Activated T-cell treated with anti-CD3 and anti-CD28 coated beads for 24 hours (primary cell): ENCODE measurements at places on chromosomes 1 and 21.

DNA sequence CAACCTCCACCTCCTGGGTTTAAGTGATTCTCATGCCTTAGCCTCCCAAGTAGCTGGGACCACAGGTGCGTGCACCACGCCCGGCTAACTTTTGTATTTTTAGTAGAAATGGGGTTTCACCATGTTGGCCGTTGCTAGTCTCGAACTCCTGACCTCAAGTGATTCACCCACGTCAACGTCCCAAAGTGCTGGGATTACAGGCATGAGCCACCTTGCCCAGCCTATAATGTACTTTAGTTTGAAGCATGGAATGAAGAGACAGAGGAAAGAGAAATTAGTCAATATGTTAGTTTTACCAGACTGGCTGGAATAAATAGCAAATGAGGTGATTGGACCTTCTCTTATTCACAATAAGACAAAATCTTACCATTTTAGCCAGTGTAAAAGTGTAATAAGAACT is 89.0 kb downstream of the GTF2B start:
- DNase-seq: no peak

DNA sequence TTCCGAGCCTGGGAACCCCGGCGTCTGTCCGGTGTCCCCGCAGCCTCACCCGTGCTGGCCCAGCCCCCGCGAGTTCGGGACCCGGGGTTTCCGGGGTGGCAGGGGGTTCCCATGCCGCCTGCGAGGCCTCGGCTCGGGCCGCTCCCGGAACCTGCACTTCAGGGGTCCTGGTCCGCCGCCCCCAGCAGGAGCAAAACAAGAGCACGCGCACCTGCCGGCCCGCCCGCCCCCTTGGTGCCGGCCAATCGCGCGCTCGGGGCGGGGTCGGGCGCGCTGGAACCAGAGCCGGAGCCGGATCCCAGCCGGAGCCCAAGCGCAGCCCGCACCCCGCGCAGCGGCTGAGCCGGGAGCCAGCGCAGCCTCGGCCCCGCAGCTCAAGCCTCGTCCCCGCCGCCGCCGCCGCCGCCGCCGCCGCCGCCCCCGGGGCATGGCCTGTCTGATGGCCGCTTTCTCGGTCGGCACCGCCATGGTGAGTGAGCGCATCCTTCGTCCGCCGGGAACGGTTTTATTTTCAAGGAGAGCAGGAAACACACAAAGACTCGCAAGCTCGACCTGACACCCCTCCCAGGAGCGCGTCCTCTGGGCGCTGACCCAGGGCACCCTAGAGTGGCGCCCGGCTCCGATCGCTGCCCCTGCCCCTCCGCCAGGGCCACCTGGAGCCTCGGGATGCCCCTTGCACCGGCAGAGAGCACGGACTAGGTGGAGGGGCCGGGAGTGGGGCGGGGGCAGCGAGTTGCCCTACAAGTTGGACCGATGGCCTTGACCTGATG is at the start of gene ABCG1:
ABCG1 (plus strand) TSS at position 305 of the 770 bp plus-strand sequence; CDS start at position 428, 123 bp downstream.
- no peak for DNase-seq

GRCh38 chr1:62844030-62844429 is 60.1 kb downstream of the ATG4C start:
- no peak for DNase-seq

- DNase-seq: no peak
Measured at GRCh38 chr1:55531644-55532043, 316.5 kb upstream of the USP24 start.

DNA sequence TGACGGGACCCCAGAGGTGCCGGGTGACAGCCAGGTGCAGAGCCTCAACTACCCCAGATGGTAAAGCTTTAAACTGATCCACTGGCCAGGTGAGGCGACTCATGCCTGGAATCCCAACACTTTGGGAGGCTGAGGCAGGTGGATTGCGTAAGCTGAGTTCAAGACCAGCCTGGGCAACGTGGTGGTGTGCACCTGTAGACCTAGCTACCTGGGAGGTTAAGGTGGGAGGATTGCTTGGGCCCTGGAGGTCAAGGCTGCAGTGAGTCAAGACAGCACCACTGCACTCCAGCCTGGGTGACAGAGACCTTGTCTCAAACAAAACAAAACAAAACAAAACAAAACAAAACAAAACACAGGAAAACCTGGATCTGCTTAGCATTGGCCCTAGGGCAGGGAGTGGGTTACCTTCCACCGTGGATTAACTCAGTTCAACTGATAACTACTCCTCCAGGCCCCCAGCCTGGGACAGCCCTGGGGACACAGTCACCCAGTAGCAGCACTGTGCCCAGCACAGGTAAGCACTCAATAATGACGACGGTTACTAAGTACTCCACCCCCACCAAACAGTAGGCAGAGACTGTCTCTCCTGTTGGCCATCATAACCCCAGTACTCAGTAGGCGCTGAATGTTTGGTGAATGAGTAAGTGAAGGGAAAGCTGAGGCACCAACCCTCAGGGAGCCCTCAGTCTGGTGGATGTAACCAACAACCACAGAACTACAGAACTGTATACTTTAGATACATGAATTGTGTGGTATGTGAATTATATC is 21.6 kb downstream of the SLC66A1 start:
- DNase-seq: no peak

GRCh38 chr1:85602571-85602970 is 22.0 kb downstream of the CCN1 start:
- no peak for DNase-seq

- no peak for DNase-seq
Measured at GRCh38 chr1:216600730-216601609, 122.3 kb downstream of the ESRRG start.

DNA sequence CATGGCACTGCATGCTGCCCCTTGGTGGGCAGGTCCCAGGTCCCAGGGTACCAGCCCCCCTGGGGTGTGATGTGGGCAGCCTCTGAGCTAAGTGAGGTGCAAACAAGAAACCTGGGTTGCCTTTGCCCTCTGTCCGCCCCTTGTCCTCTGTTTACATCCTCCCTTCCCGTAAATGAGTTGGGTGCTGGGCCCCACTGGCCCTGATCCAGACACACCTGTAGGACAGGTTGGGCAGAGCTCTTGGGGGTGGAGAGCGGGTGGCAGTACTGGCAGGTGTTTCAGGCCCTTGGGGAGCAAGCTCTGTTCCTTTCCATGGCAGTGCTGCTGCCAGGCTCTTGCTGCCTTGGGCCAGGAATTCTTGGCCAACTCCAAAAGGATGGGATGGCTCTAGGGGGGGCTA is 35.8 kb downstream of the ELF3 start:
- no peak for DNase-seq

- DNase-seq: no peak
Measured at GRCh38 chr1:163048869-163049268, 20.3 kb upstream of the RGS4 start.

GRCh38 chr1:155226188-155226909 is 17.9 kb downstream of the MTX1 start:
- DNase-seq: peak; percentile 69

DNA sequence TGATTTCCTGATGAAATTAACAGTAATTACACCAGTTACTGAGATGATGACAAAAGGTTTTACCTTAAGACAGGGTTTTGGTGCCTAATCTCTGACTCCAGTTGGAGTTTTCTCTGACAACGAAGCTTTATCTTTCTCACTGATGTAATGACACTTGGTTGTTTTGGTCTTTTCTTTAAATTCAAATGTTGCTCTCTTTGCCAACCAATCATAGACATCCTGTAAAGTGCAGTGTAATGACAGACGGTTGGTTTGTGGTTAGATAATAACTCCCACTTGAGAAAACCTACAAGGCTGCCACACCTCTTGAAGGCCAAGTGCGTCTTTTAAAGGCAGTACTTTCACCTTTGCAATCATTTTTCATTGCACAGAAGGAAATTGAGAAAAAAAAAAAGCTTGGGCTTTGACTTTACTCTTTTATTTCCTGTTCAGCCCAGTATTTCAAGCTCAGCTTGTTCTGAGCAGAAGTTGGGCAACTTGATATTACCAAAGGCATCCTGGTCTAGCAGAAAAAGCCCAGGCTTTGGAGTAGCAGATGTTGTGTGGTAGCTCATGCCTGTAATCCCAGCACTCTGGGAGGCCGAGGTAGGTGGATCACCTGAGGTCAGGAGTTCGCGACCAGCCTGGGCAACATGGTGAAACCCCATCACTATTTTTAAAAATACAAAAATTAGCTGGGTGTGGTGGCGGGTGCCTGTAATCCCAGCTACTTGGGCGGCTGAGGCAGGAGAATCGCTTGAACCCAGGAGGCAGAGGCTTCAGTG is 14.9 kb downstream of the PDIK1L start:
- peak; percentile 35 for DNase-seq

- no peak for DNase-seq
Measured at GRCh38 chr1:160742428-160743127, 3.5 kb downstream of the SLAMF7 start.

GRCh38 chr1:88741413-88741812 is 57.3 kb downstream of the PKN2 start:
- DNase-seq: no peak

- no peak for DNase-seq
Measured at GRCh38 chr21:33642896-33643657, 776 bp downstream of the ITSN1 start.

DNA sequence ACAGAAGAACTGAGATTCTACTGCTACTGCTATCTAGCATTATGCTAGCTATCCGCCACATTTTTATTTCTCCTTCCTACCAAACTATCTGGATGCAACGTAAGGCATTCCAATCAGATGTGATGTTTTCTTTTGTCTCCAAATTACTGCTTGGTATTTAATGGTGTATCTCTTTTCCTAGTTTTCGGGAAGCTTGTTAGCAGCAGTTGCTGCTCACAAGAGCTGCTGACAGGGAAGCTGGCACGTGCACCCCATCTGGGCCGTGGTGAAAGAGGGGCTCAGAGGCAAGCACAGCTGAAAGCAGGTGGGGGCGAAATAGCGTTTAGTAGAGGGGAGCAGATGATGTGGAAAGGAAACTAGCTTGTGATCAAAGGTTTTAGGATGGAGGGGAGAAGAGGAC is 57.3 kb downstream of the JAK1 start:
- DNase-seq: no peak

- DNase-seq: no peak
Measured at GRCh38 chr1:159468321-159468720, 28.8 kb downstream of the OR10J1 start.

GRCh38 chr21:45636951-45637646 is 6.4 kb upstream of the PCBP3 start:
- no peak for DNase-seq

- no peak for DNase-seq
Measured at GRCh38 chr1:191669629-191670028, 488.6 kb upstream of the RGS18 start.
